ENCODE measurements at places on chromosomes 7 and 10.
A peak's percentile ranks its signal among the peaks of the same experiment; 100 is the strongest.

GRCh38 chr10:93408783-93409182 lies 73.4 kb downstream of the MYOF start:
- H3K27ac ChIP-seq = no peak overlapping the region
- peaks cover 38% of the 10 kb centered on the region for H3K4me1 ChIP-seq
- no peaks in the 10 kb centered on the region for H3K27me3 ChIP-seq
- no peaks in the 10 kb centered on the region for H3K36me3 ChIP-seq
- DNase-seq = no peak
- H3K4me3 ChIP-seq = no peak overlapping the region

- H3K4me1 ChIP-seq = no peaks in the 10 kb centered on the region
- H3K36me3 ChIP-seq = no peaks in the 10 kb centered on the region
- DNase-seq = no peak
- H3K4me3 ChIP-seq = no peak overlapping the region
Observed at GRCh38 chr10:30993155-30993554, 38.5 kb downstream of the ZNF438 start.

- no peaks in the 10 kb centered on the region for H3K36me3 ChIP-seq
- H3K4me3 ChIP-seq = no peak overlapping the region
- no peaks in the 10 kb centered on the region for H3K27me3 ChIP-seq
- H3K27ac ChIP-seq = no peak overlapping the region
- H3K4me1 ChIP-seq = no peaks in the 10 kb centered on the region
- DNase-seq = no peak
Observed at GRCh38 chr10:35555962-35556930, 48.9 kb upstream of the GJD4 start.

- DNase-seq = no peak
- H3K27ac ChIP-seq = no peak overlapping the region
- no peaks in the 10 kb centered on the region for H3K27me3 ChIP-seq
- H3K36me3 ChIP-seq = peaks cover 11% of the 10 kb centered on the region
- H3K4me3 ChIP-seq = no peak overlapping the region
- peaks cover 29% of the 10 kb centered on the region for H3K4me1 ChIP-seq
Observed at GRCh38 chr10:132407846-132408278, 10.9 kb downstream of the PWWP2B start.

DNA sequence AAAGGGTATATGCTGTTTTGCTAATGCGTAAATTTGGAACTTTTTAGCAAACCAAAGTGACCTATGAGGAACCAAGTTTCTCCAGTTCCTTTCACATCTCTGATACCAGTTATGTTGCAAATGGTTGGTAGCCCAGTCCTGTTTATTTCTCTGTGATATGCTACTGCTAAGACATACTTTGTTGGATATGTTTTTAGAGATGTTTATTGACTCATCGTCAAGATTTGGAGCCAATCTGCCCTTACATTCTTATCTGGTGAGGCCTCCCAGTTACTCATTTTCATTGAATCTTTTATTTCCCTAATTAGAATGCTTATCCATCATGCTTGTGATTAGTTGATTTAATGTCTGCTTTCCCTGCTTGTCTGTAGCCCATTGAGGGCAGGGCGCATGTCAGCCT lies 58.9 kb downstream of the LRGUK start:
- H3K4me1 ChIP-seq = no peaks in the 10 kb centered on the region
- H3K4me3 ChIP-seq = no peak overlapping the region
- DNase-seq = no peak
- no peaks in the 10 kb centered on the region for H3K27me3 ChIP-seq

- peak overlapping the region; percentile 97 for H3K4me3 ChIP-seq
- H3K36me3 ChIP-seq = no peaks in the 10 kb centered on the region
- no peak for DNase-seq
- H3K27ac ChIP-seq = no peak overlapping the region
Observed at GRCh38 chr10:63464402-63465292, 1.1 kb downstream of the JMJD1C start.

GRCh38 chr7:135467207-135467711 lies 42.6 kb downstream of the CNOT4 start:
- no peaks in the 10 kb centered on the region for H3K4me1 ChIP-seq
- H3K4me3 ChIP-seq = no peak overlapping the region
- H3K27ac ChIP-seq = no peak overlapping the region
- H3K27me3 ChIP-seq = no peaks in the 10 kb centered on the region
- no peak for DNase-seq

DNA sequence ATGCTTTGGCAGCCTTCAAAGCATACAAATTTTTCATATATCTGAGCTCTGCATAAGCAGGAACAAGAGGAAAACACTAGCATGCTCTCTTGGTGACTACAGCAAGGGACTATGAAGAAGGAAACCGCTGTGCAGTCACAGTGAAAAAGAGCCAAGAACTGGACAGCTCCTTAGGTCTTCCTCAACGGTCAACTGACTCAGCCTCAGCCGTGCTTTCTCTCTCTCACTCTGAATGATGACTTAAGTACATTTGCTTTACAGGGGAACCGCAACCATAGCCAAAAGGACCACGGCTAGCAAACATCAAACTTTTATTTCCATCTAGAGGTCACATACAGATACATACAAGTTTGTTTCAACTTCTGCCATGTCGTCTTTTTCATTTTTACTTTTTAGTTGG lies 69.9 kb downstream of the HYCC1 start:
- no peaks in the 10 kb centered on the region for H3K4me1 ChIP-seq
- no peaks in the 10 kb centered on the region for H3K27me3 ChIP-seq
- no peak overlapping the region for H3K27ac ChIP-seq
- H3K4me3 ChIP-seq = no peak overlapping the region
- DNase-seq = no peak

- no peaks in the 10 kb centered on the region for H3K4me1 ChIP-seq
- no peak overlapping the region for H3K27ac ChIP-seq
- DNase-seq = no peak
- no peaks in the 10 kb centered on the region for H3K36me3 ChIP-seq
- H3K4me3 ChIP-seq = no peak overlapping the region
Observed at GRCh38 chr7:90766814-90767564, 170.9 kb downstream of the CDK14 start.

DNA sequence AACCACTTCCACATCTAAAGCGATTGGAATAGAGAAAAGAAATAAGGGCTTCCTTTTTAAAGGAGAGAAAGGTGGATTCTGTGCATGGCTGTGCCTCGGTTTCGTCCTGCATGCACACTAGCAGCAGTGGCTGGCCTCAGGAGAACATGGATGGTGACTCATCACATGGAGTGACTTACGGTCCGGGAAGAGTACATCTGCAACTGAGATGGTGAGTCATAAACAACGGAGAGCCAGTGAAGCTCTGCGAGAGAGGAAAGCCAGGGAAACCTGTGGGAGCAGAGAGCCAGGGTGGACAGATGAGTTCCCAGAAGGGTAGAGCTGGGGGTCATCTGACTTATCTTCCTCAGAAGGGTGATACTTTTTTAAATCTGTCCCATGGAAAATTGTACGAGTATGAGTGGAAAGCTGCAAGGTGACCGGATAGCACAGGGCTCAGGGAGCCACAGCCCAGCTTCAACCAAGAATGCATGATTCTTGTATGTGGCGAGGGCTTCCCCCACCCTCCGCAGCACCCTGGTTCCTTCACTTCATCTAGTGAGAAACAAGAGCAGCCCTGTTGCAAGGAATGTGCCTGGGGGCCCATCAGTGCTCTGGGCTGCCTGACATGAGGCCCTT lies 259.1 kb downstream of the KLF6 start:
- no peaks in the 10 kb centered on the region for H3K4me1 ChIP-seq
- no peaks in the 10 kb centered on the region for H3K27me3 ChIP-seq
- H3K27ac ChIP-seq = no peak overlapping the region

DNA sequence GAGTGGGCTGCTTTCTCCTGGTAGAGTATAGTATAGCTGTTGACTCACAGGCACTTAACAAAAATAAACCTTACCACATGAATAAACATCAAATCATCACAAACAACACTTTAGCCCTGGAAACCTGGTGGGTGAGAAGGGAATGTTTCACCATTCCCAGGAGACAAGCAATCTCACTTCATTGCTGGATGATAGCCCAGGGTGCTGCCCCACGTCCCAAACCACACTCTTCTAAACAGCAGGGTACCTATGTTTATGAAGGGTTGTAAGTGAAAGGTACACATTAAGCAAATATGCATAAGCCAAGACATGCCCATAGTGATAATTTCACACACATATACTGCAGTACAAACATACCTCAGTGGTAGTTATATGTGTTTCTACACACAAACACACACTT lies 276.2 kb downstream of the FGFR2 start:
- DNase-seq = no peak
- no peaks in the 10 kb centered on the region for H3K4me1 ChIP-seq
- no peaks in the 10 kb centered on the region for H3K27me3 ChIP-seq
- no peaks in the 10 kb centered on the region for H3K36me3 ChIP-seq

GRCh38 chr7:43572516-43573049 lies 10.3 kb upstream of the STK17A start:
- peak; percentile 16 for DNase-seq
- H3K4me1 ChIP-seq = no peaks in the 10 kb centered on the region
- H3K4me3 ChIP-seq = no peak overlapping the region
- no peaks in the 10 kb centered on the region for H3K36me3 ChIP-seq
- no peak overlapping the region for H3K27ac ChIP-seq
- no peaks in the 10 kb centered on the region for H3K27me3 ChIP-seq

DNA sequence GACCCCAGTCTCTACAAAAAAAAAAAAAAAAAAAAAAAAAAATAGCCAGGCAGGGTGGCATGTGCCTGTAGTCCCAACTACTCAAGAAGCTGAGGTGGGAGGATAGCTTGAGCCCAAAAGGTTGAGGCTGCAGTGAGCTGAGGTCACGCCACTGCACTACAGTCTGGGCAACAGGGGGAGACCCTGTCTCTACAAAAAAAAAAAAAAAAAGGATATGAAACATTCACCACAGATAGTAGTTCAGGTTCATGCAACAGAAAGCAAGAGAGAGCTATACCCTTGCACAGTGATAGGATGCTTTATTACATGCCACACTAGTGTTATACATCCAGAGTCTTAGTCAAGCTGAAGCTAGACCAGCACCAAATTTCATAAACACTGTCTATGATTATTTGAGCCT lies 148.4 kb upstream of the KAT6B start:
- peaks cover 4% of the 10 kb centered on the region for H3K4me1 ChIP-seq
- DNase-seq = no peak
- no peak overlapping the region for H3K27ac ChIP-seq
- H3K4me3 ChIP-seq = no peak overlapping the region
- H3K36me3 ChIP-seq = peaks cover 11% of the 10 kb centered on the region

DNA sequence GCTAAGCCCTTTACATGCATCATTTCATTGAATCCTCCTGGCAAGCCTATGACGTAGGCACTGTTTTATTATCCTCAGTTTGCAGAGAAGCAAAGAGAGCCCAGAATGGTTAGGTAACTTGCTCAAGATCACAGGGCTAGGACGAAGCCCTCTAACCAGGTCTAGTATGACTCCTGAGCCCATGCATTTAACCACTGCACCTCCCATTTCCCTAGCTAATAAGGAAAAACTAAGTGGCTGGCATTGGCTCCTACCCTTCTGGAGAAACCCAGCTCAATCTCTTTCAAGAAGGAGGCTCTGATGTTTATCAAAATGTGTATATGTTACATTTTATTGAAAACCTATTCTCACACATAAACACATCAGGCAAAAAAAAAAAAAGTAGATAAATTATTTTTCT lies 19.8 kb downstream of the MYOF start:
- no peak overlapping the region for H3K27ac ChIP-seq
- no peak overlapping the region for H3K4me3 ChIP-seq
- H3K4me1 ChIP-seq = peaks cover 8% of the 10 kb centered on the region
- H3K36me3 ChIP-seq = no peaks in the 10 kb centered on the region
- no peaks in the 10 kb centered on the region for H3K27me3 ChIP-seq

Data from T-cell (primary cell).